Lung (tissue), 17 donors: ENCODE measurements at places on chromosomes 7 and 10.

DNA sequence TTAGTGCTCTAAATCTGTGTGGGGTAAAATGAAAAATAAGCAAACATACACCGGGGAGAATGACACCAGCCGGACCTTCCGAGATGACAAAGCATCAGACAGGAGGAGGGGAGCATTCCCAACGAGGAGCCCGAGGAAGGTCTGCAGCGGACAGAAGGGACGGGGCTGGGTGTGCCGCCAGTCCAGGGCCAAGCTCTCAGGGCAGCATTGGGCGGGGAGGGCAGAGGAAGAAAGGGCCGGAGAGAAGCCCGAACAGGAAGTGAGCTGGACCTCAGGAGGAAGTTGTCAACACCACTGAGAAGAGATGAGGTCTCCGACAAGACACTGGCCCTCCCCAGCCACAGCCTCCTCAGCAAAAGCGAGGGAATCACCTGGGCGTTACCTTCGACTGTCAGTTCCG is 182.6 kb upstream of the RNF32 start:
- no peak for DNase-seq

GRCh38 chr7:1512781-1513656 is 8.8 kb upstream of the INTS1 start:
- peak; percentile 17 for DNase-seq

- DNase-seq = no peak
Observed at GRCh38 chr7:113452245-113452644, 333.9 kb upstream of the SMIM30 start.

- DNase-seq = no peak
Observed at GRCh38 chr7:36262309-36263094, 109.4 kb downstream of the EEPD1 start.

- no peak for DNase-seq
Observed at GRCh38 chr10:120541984-120542383, 85.0 kb downstream of the PLPP4 start.

- DNase-seq = no peak
Observed at GRCh38 chr7:104123786-104124185, 84.0 kb downstream of the ORC5 start.

GRCh38 chr10:7199152-7199760 is 211.6 kb downstream of the SFMBT2 start:
- no peak for DNase-seq

- no peak for DNase-seq
Observed at GRCh38 chr7:48009954-48010353, 19.0 kb downstream of the SUN3 start.

- DNase-seq = no peak
Observed at GRCh38 chr7:906776-907157, 30.4 kb downstream of the GET4 start.

GRCh38 chr7:157476201-157476600 is 139.4 kb downstream of the DNAJB6 start:
- no peak for DNase-seq

- DNase-seq = no peak
Observed at GRCh38 chr10:5527332-5528200, 2.8 kb downstream of the CALML3 start.

DNA sequence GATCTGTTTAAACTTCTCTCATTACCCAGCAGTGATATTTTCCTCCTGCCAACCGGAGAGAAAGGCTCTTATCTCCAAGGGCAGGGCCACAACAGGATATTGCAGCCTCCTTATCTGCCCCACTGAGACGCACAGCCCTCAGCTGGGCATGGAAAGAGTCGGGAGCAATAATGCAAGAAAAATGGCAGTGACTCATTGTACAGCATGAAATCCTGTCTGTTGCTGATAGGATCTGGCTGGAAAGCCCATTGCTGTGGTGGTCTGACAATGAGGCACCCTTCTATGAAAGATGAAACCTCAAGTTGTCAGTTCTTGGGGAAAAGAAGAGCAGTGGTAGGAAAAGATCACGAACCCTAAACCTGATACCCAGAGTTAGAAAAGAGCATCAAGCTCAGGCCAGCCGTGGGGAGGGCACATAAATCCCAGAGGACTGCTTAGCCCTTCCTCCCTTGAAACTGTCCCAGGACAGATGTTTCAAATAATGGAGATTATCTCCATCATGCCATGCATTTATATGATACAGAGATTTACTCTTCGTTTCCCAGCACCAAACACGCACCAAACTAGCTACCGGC is 47.0 kb upstream of the FIGNL1 start:
- no peak for DNase-seq
